ENCODE measurements at places on chromosomes 12 and 14. TPM values are rescaled to one million over a fixed set of nuclear protein-coding genes. Genes with fewer than 3 reads are reported as not detected.

LRRK2 gene
- total RNA-seq, result 1.6 TPM

NDUFA9 gene
- 109 TPM for total RNA-seq

TAS2R46 gene
- not detected for total RNA-seq

KCNA1 gene
- total RNA-seq, result not detected

ERBB3 gene
- 1.0 TPM for total RNA-seq

KLRK1 gene
- not detected for total RNA-seq

MYO1H gene
- not detected for total RNA-seq

POTEM gene
- total RNA-seq, result not detected

SSTR1 gene
- total RNA-seq, result not detected
